ENCODE measurements at places on chromosomes 13 and 19.

GRCh38 chr13:25037057-25037813 is 58.7 kb upstream of the PABPC3 start:
- no peak for DNase-seq

- DNase-seq: no peak
Measured at GRCh38 chr19:1752009-1752756, 1.1 kb upstream of the ONECUT3 start.

- DNase-seq: no peak
Measured at GRCh38 chr13:91813253-91813652, 414.8 kb downstream of the GPC5 start.

GRCh38 chr19:42090672-42091071 is 14.7 kb downstream of the ZNF574 start:
- no peak for DNase-seq

DNA sequence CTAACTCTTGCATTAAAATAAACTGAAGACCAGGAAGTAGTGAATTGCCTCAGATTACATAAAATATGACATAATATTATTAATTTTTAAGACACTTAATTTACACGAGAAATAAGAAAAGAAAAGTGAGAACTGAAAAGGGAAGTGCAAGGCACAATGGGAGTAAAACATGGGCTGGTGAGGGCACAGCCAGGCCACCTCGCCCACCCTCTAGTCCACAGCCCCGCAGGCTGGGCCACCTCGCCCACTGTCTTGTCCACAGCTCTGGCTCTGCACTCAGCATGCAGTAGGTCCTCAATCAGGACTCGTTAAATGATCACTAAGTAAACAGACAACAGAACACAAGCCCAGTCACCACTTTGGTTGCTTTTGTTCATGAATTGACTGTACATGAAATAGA is 67.8 kb upstream of the ARHGEF7 start:
- no peak for DNase-seq

- no peak for DNase-seq
Measured at GRCh38 chr19:32842061-32842460, 27.5 kb downstream of the SLC7A9 start.

GRCh38 chr19:7989071-7989575 is 16.3 kb downstream of the ELAVL1 start:
- DNase-seq: no peak

DNA sequence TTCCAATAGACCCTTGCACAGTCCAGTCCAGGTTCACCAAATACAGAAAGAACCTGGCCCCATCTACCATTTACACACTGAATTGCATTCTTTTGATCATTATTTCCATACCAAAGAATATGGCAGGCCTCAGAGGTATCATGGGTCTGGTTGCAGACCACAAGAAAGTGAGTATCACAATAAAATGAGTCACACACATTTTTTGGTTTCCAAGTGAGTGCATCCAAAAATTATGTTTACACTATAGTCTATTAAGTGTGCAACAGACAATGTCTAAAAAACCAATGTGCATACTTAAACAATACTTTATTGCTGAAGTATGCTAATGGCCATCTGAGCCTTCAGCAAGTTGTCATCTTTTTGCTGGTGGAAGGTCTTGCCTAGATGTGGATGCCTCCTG is 105.3 kb downstream of the SPACA7 start:
- no peak for DNase-seq

DNA sequence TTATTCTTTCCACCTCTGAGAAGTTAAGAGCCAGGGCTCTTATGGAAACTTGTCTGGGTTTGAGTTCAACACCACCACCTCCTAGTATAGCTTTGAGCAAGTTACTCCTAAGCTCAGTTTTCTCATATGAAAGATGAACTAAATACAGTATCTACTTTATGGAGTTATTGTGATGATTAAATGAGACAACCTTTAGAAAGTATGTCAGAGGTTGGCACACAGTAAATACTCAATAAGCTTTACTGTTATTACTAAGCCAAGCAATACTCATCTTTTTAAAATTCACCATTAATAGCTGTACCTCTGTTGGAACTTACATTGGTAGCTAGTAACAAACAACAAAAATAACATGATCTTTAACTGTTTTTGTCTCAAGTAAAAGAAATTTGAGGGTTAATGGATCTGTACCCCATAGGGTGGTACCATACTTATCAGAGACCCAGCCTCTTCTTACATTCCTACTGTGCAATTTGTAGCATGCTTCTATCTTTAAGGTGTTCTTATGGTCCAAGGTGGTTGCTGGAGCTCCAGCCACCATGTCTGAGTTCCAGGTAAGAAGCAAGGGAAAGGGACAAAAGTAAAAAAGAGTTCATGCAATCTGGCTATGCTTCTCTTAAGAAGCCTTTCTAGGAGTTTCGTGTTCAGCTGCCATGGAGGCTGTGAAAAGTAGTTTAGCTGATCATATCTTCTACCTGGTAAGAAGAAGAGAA is 24.1 kb upstream of the NDFIP2 start:
- no peak for DNase-seq

- no peak for DNase-seq
Measured at GRCh38 chr13:20700288-20700687, 3.2 kb upstream of the IL17D start.

GRCh38 chr19:8044018-8044417 is 8.5 kb upstream of the CCL25 start:
- DNase-seq: no peak

DNA sequence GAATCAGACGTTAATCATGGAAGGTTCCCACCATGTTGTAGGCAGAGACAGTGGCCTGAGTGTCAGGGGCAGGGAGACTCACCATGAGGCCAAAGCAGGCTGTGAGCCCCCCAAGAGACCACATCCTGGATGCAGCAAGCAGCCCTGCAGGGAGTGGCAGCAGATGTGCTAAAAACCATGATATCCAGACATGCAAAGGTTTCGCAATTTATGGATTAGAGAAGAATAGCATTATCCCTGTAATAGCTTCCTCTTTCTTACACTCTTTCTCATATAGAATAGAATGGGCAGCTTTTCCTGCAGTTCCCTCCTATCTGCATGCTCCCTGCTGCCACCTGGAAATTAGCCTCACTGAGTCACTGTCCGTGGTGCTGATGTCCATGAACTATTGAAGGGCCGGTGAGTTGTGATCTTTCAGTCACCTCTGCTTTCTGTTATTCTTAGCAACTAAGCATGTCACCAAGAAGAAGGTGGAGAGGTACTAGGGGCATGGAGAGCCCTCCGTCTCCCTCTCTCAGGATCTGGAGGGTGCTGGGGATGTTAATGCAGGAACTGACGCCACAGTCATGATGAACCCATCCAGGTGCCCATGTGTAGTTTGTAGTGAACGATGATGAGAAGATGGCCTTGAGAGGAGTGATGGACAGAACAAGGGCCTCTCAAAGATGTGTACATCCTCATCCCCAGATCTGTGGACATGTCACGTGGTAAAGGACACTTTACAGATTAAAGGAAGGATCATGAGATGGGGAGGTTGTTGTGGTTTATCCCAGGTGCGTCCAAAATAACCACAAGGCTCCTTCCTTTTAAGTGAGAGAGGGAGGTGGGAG is 9.9 kb downstream of the CEACAM4 start:
- DNase-seq: no peak

DNA sequence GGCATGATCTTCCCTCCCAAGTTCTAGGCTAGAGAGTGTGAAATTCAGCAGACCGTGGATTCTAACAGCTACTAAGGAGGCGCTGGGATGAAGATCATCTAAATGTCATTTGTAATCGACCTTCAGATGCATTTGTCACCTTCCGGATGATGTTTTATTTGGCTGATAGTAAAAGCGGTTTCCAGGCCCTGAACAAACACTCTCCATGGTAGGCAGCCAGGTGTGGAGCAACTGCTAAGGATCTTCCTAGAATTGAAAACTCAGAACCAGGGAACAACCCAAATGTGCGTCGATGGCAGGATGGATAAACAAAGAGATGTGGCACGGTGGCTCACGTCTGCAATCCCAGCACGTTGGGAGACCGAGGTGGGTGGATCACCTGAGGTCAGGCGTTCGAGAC is 107.2 kb upstream of the CACNA1A start:
- no peak for DNase-seq

GRCh38 chr19:48274173-48274572 is 4.3 kb downstream of the ZNF114 start:
- no peak for DNase-seq

GRCh38 chr13:68506888-68507551 is 1276.9 kb upstream of the PCDH9 start:
- no peak for DNase-seq

DNA sequence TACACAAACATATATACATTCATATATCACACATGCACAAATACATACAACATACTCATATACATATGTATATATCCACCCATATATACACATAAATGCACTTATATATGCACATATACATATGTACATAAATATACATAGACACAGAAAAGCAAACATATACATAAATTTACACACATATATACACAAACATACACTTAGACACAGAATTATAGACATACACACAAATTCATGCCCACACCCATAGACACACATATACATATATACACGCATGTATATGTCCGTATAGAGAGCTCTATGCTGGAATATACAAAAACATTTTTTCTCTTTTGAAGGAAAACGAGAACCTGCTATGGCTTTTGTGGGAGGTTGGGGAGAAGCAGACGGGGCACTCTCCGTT is 20.6 kb downstream of the PNMA8A start:
- DNase-seq: no peak

GRCh38 chr19:1882089-1882785 is 3.1 kb downstream of the ABHD17A start:
- peak; percentile 56 for DNase-seq

DNA sequence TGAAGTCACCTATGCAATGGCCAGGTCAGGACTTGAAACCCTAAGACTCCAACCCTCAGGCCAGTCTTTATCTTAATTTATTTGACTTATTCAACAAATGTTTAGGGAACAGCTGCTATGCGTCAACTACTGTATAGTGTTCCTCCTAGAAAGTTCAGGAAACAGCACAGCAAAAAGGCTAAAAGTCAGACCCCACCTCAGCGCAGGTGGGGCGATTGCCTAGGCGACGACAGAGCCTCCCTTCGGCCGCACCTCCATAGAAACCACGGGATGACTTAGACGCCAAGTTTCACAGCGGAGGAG is 502 bp downstream of the VRK3 start:
- no peak for DNase-seq

DNA sequence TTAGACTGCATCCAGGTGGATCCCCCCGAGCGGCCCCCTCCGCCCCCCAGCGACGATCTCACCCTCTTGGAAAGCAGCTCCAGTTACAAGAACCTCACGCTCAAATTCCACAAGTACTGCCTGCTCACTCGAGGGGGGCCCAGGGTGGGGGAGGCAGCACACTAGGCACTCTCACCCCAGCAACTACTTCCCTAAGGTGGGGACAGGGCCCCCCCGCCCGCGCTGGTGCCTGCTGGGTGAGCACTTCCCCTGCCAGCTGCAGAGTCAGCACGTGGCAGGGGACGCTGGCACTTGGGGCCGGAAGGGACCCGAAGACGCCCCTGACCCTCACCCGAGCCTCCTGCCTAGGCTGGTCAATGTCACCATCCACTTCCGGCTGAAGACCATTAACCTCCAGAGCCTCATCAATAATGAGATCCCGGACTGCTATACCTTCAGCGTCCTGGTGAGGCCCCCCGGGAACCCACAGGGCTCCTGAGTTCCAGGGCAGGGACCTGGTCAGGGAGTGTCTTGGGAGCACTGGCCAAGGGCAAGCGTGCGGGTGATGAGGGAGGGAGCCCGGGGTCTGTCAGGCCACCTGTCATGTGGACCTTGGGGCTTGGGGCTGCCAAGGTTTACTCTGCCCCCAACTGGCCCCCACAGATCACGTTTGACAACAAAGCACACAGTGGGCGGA is 5.2 kb downstream of the MCOLN1 start:
- no peak for DNase-seq

- no peak for DNase-seq
Measured at GRCh38 chr13:51618626-51619025, 34.4 kb downstream of the WDFY2 start.

DNA sequence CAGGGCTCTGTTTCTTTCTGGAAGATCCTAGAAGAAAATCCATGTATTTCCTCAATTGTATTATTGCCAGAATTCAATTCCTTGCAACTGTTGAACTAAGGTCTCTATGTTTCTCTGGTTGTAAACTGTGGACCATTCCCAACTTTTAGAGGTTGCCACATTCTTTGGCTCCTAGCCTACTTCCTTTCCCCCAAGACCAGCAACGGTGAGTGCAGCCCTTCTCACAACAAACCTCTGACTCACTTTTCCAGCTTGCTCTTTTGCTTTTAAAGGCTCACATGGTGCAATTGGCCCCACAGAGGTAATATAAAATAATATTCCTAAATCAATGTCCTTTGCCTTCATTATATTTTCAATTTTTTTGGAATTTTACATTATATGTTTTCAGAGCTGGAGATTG is 371.3 kb downstream of the SLITRK5 start:
- DNase-seq: no peak

DNA sequence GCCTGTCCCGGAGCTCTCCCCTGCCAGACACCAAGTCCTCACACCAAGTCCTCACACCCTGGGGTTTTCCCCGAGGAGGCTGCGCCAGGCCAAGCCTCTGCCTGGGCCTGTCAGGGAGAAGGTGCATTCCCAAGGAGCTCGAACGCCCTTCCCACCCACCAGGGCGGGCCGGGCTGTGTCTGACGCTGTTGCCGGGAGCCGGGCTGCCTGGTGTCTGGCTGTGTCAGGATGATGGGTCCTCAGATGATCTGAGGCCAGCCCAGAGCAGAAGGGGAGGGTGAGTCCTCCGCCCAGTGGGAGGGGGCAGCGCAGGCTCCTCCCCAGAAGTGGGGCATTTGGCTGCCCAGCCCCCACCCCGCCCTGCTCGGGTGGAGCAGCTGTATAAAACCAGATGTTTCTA is 2.3 kb upstream of the HAS1 start:
- no peak for DNase-seq

DNA sequence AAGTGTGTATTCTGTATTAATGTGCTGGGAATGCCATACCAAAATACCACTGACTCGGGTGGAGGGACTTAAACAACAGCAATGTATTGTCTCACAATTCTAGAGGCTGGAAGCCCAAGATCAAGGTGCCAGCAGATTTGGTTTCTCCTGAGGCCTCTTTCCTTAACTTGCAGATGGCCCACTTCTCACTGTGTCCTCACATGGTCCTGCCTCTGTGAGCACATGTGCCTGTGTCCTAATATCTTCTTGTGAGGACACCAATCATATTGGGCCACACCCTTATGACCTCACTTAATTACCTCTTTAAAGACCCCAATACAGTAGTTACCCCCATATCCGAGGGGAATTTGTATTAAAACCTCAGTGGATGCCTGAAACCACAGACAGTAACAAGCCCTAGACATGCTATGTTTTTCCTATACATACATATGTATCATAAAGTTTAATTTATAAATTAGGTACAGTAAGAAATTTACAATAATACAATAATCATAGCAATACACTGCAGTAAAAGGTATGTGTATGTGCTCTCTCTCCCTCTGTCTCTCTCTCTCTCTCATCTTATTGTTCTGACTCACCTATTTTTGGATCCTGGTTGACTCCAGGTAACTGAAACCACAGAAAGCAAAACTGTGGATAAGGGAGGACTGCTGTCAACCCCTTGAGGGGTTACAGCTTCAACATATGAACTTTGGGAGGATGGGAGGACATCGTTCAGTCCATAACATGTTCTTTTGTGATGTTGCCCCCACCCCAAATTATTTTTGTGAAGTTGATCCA is 174.3 kb downstream of the IRS2 start:
- DNase-seq: no peak

- DNase-seq: peak; percentile 64
Measured at GRCh38 chr13:100392709-100393630, 195.6 kb downstream of the GGACT start.

All from stimulated activated CD8-positive, alpha-beta memory T cell treated with anti-CD3 and anti-CD28 coated beads, Interleukin-15, amount 100 ng/mL, for 4 hours (primary cell).